Activated T-cell treated with anti-CD3 and anti-CD28 coated beads, Interleukin-2, amount 50 U/mL, for 24 hours (primary cell): ENCODE measurements at places on chromosomes 6 and 20.
A peak's percentile ranks its signal among the peaks of the same experiment; 100 is the strongest.

DNA sequence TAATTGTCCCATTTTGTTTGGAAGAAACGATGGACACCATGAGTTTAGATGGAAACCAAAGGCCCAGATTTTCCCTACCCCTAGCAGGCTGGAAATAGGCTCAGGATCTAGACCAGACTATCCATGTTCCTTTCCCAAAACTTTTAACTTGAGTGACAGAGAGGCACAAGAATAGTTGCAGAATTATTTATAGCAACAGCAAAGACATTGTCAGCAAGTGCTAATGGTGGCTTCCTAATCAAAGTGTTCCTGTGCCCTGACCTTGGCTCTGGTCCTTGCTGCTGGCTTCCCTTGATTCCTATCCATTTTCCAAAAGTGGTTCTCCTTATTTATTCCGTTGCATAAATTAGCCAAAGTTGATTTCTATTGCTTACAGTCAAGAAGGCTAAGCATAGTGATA, 103.1 kb downstream of the RNGTT start:
- H3K27ac ChIP-seq, result no peak overlapping the region
- DNase-seq, result no peak
- H3K4me3 ChIP-seq, result no peak overlapping the region

DNA sequence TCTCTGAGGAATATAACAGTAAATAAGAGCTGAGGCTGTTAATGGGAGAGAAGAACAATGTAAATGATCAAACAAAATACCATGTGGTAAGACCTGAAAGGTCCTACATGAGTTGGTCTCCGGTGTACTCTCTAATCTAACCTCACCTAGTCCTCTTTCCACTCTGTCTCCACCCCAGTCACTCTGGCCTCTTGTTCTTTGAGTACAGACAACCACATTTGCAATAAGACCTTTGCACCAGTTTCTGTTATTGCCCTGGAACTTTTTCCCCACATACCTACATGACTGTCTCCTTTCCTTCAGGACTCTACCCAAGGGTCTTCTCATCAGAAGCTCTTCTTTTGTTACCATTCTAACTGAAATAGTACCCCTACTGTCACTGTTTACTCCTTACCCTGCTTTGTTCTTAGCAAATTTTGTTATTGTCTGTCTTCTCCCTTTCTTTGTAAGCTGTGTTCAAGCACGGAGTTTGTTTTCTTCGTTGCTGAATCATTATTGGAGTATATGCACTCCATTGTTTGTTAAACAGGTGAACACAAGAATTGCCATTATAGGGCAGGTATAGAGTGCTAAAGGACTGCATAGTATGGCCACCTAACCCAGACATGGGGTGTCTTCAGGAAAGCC, 37.3 kb downstream of the MAPK14 start:
- H3K27ac ChIP-seq, result peak overlapping the region; percentile 56
- peaks cover 47% of the 10 kb centered on the region for H3K36me3 ChIP-seq
- peaks cover 63% of the 10 kb centered on the region for H3K4me1 ChIP-seq
- H3K27me3 ChIP-seq, result no peaks in the 10 kb centered on the region
- H3K4me3 ChIP-seq, result no peak overlapping the region

DNA sequence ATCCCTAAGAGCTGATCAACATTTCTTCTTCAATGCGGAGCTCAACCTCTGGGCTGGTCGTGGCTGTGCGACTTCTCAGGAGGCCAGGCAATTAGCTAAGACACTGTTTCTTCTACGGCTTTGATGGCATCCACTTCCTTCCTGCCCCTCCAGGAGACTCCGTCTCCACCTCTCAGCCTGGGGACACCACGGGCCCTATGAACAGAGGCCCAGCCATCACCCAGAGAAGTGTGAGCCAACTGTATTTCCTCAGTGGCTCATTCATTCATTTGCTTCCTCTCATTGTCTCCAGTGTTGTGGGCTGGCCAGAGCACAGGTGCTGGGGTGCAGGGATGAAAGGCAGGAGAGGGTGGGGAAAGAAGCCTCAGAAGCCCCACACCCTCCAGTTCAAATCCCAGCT, 51.8 kb upstream of the APCDD1L start:
- no peaks in the 10 kb centered on the region for H3K36me3 ChIP-seq
- DNase-seq, result no peak
- peaks cover 18% of the 10 kb centered on the region for H3K27me3 ChIP-seq
- no peaks in the 10 kb centered on the region for H3K4me1 ChIP-seq
- no peak overlapping the region for H3K4me3 ChIP-seq

- no peaks in the 10 kb centered on the region for H3K27me3 ChIP-seq
- H3K4me1 ChIP-seq, result peaks cover 89% of the 10 kb centered on the region
- H3K36me3 ChIP-seq, result peaks cover 60% of the 10 kb centered on the region
- H3K27ac ChIP-seq, result peak overlapping the region; percentile 69
- DNase-seq, result no peak
These were observed 56.4 kb downstream of the RIPOR2 start for GRCh38 chr6:24879351-24879750.

DNA sequence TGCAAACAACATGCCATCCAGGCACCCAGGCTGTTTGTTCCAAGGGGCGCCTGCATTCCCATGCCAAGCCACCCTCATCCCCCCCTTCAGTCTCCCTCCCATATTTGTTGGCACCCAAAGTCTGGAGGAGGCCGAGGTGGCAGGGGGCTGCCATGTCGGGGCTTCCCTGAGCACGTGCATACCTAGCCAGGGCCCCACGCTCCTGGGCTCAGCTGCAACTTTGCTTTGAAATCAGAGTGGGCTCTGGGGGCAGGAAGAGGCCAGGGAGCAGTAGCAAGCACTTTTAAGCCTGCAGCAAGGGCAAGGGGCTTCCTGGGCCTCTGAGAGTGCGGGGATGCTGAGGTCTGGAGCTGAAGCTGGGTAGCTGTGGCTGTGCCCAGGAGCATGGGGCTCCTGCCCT, 655.9 kb upstream of the EYS start:
- H3K4me1 ChIP-seq, result no peaks in the 10 kb centered on the region
- no peaks in the 10 kb centered on the region for H3K27me3 ChIP-seq
- H3K36me3 ChIP-seq, result no peaks in the 10 kb centered on the region
- no peak overlapping the region for H3K27ac ChIP-seq

DNA sequence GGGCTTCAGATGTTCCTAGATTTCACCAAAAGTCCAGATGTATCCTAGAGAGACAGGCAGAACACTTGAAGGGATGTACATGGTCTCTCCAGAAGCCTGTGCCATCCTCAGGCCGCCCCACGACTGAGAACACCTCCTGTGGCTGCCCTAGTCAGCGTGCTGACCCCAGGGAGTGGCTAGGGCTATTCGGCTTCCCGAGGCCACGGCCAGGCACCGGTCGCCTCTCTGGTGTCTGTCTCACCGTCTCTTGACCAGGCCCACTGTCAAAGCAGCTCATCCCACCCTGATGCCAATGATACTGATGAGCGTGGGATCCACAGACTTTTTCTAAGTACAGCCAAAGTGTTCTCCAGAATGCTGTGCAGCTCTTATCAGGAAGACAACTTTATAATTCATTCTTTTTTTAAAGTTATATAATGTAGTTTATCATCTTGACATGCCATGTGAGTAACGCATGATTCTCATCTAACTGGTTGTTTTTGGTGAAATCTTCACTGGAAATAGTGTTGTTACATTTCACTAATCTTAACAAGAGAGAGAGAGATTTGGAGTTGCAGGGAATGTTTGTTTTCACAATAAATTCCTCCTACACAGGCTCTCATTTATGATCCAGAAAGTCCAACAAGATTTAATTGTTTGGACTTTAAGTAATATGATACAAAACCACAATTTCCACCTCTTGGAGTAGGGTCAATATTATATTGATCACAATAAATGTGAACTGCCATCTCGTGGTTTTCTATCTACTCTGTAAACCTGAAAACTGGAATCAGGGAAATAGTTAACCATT, 41.7 kb upstream of the KLHL31 start:
- H3K4me3 ChIP-seq, result no peak overlapping the region
- H3K4me1 ChIP-seq, result no peaks in the 10 kb centered on the region
- H3K36me3 ChIP-seq, result no peaks in the 10 kb centered on the region
- no peak for DNase-seq
- H3K27ac ChIP-seq, result no peak overlapping the region

GRCh38 chr6:87807475-87807874, 105.4 kb upstream of the AKIRIN2 start:
- H3K4me1 ChIP-seq, result peaks cover 25% of the 10 kb centered on the region
- no peaks in the 10 kb centered on the region for H3K36me3 ChIP-seq
- H3K27me3 ChIP-seq, result peaks cover 47% of the 10 kb centered on the region
- H3K27ac ChIP-seq, result peak overlapping the region; percentile 93
- no peak overlapping the region for H3K4me3 ChIP-seq
- no peak for DNase-seq

- H3K4me1 ChIP-seq, result peaks cover 2% of the 10 kb centered on the region
- no peaks in the 10 kb centered on the region for H3K36me3 ChIP-seq
- H3K4me3 ChIP-seq, result no peak overlapping the region
- no peaks in the 10 kb centered on the region for H3K27me3 ChIP-seq
These were observed 12.6 kb upstream of the ADA start for GRCh38 chr20:44664131-44664530.

GRCh38 chr6:34423254-34423653, 2.6 kb downstream of the RPS10 start:
- DNase-seq, result no peak
- H3K4me3 ChIP-seq, result peak overlapping the region; percentile 100
- peak overlapping the region; percentile 100 for H3K27ac ChIP-seq

- no peak overlapping the region for H3K4me3 ChIP-seq
- no peaks in the 10 kb centered on the region for H3K4me1 ChIP-seq
- no peaks in the 10 kb centered on the region for H3K36me3 ChIP-seq
- DNase-seq, result no peak
These were observed 328.2 kb upstream of the JAG1 start for GRCh38 chr20:11001764-11002540.

- peak overlapping the region; percentile 48 for H3K27ac ChIP-seq
- H3K4me3 ChIP-seq, result no peak overlapping the region
- H3K27me3 ChIP-seq, result no peaks in the 10 kb centered on the region
- H3K4me1 ChIP-seq, result peaks cover 38% of the 10 kb centered on the region
These were observed 198.6 kb upstream of the SHLD1 start for GRCh38 chr20:5551621-5552020.

DNA sequence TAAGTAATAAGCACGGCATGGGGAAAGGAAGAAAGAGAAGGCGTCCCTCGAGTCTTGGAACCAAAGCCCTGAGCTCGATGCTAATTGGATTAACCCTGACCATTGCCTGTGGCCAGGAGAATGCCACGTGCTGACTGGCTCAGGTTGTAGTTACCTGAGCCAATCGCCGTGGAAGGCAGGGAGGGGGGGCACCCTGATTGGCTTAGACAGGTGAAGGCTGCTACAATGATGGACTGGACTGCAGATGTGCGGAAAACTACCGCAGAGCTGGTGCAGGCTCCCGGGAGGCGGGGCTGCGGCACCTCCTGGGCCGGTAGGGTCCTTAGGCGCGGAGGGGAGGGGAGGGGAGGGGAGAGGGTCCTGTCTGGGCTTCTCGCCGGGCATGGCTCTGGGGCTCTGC, 121.3 kb downstream of the TFAP2C start:
- H3K36me3 ChIP-seq, result no peaks in the 10 kb centered on the region
- no peaks in the 10 kb centered on the region for H3K4me1 ChIP-seq
- peaks cover 33% of the 10 kb centered on the region for H3K27me3 ChIP-seq
- no peak for DNase-seq

- no peaks in the 10 kb centered on the region for H3K36me3 ChIP-seq
- no peak for DNase-seq
- H3K27ac ChIP-seq, result no peak overlapping the region
- H3K4me1 ChIP-seq, result no peaks in the 10 kb centered on the region
These were observed 437.6 kb downstream of the MAFB start for GRCh38 chr20:40251284-40251932.

DNA sequence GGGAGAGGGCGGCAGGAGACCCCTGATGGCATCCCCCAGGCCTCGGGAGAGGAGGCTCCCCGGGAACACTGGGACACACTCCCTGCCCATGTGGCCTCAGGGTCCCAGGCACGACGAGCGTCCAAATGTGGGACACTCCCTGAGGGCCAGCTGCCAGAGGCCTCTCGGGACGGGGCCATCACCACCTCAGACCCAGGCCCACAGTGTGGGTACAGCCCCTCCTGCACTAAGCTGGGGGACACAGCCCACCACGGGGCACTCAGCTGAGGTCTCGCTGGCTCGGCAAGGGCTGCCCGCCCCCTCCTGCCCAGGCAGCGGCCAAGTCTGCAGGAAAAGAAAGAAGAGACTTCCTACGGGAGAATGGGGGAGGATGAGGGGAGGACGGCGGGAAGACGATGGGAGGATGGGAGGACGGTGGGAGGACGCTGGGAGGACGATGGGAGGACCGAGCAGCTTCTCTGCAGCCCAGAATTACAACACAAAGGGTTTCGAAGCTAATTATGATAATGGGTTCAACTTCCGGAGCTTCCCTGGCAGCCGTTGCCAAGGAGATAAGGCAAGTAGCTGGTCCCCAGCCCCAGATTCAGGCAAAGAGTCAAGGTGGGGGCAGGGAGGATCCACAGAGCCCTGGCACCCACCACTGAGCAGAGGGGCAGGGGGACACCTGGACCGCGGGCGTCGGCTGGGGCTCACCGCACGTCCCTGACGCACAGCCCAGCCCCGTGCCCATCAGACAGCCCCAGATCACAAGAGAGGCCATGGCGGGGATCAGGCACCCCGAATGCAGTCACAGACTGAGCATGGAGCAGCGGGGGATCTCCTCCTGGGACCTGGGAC, 17.5 kb downstream of the KCNQ2 start:
- H3K4me1 ChIP-seq, result peaks cover 6% of the 10 kb centered on the region
- no peak for DNase-seq
- no peak overlapping the region for H3K4me3 ChIP-seq
- H3K27me3 ChIP-seq, result peaks cover 36% of the 10 kb centered on the region
- no peaks in the 10 kb centered on the region for H3K36me3 ChIP-seq

- peaks cover 6% of the 10 kb centered on the region for H3K4me1 ChIP-seq
- H3K36me3 ChIP-seq, result peaks cover 97% of the 10 kb centered on the region
- no peak overlapping the region for H3K4me3 ChIP-seq
- H3K27me3 ChIP-seq, result no peaks in the 10 kb centered on the region
- no peak overlapping the region for H3K27ac ChIP-seq
These were observed 7.5 kb downstream of the TRIM39 start for GRCh38 chr6:30334075-30334783.

- peaks cover 2% of the 10 kb centered on the region for H3K4me1 ChIP-seq
- no peak for DNase-seq
- no peaks in the 10 kb centered on the region for H3K27me3 ChIP-seq
- H3K36me3 ChIP-seq, result no peaks in the 10 kb centered on the region
- H3K27ac ChIP-seq, result no peak overlapping the region
- H3K4me3 ChIP-seq, result no peak overlapping the region
These were observed 39.4 kb downstream of the CARMIL1 start for GRCh38 chr6:25318589-25318988.

DNA sequence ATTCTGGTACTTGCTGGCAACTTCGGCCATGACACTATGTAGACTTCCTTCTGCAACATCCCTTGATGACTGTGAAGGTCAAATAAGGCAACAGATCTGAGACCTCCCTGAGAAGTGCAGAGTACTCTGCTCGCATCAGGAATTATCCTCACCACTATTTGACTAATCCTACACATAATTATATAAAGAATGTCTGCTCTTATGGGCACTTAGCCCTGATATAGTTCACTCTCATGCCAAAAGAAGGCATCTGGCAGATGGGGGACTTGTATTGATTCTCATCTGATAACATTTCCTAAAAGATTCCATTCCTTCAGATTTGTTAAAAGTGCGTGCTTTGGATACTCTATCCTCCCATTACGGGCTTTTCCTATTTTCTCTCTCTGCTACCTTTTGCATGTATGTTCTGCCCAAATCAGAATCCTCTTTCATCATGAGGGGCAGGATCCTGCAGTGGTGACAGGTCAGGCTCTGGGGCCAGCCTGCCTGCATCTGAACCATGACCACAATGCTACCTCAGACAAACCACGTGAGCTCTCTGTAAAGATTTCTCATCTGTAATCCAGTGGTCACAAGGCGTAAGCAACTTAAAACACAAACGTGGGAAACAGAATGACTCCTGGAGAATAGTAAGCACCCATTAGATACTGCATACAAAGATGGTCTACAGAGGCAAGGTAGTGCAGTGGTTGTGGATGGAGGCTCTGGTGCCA, 134.0 kb downstream of the GJA10 start:
- peaks cover 91% of the 10 kb centered on the region for H3K4me1 ChIP-seq
- no peak for DNase-seq
- no peak overlapping the region for H3K4me3 ChIP-seq
- H3K36me3 ChIP-seq, result peaks cover 81% of the 10 kb centered on the region
